ENCODE measurements at places on chromosomes 4 and X.
A peak's percentile ranks its signal among the peaks of the same experiment; 100 is the strongest.

DNA sequence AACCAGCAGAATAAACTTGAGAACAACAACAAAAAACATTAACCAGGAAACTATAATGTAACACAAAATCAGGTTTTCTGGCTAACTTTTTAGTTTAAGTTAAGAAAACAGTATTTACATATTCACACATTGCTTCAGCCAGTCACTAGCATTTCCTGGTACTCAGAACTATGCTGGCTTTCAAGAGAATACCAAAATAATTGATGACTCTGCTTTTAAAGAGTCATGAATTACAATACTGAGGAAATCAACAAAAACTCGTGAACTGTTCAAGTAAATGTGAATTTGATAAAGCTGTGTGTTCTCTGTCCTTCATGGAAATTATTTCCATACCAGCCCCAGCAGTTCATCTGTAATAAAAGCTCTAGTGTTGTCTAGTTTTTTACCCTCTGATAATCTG is 27.4 kb downstream of the PRSS12 start:
- no peak for DNase-seq

- peak; percentile 49 for DNase-seq
These were observed 180.6 kb upstream of the MAP3K15 start for GRCh38 chrX:19695884-19696283.

GRCh38 chr4:140005699-140006098 is 148.3 kb downstream of the MAML3 start:
- peak; percentile 60 for DNase-seq

- DNase-seq: no peak
These were observed 44.4 kb downstream of the LRBA start for GRCh38 chr4:150970685-150971151.

DNA sequence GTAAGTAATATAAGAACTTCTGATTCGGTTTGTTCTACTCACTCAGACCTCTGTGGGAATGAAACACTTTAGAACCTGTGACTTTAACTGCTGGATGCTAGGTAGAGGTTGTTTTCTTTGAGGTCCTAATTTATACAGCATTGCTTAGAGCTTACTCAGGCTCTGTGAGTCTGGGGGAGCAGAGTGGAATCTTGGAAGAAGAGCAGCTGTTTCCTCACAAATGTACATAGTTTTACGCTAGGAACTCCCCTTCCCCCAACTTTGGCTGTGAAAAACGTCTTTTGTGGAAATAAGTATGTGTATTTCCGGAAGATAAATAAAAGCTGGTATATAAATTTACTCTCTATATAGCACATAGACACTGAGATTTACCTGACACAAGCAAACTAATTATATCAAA is 141.4 kb downstream of the NAA11 start:
- DNase-seq: no peak

DNA sequence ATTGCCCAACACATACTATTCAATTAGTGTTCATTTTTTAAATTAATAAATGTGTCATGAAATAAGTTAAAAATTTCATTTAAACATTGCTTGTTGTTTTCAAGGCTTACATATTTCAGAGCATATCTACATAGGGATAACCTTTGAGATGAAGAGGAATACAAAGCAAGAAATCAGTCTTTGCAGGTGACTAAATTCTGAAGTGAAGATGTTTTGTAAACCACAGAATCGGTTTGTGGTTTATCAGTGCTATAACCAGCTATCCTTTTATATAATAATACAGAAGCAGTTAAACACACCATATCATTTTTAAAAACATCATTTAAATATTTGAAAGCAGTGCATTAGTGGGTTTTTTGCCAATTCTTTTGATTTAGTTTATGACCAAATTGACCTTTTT is 26.9 kb downstream of the FAM241A start:
- no peak for DNase-seq

DNA sequence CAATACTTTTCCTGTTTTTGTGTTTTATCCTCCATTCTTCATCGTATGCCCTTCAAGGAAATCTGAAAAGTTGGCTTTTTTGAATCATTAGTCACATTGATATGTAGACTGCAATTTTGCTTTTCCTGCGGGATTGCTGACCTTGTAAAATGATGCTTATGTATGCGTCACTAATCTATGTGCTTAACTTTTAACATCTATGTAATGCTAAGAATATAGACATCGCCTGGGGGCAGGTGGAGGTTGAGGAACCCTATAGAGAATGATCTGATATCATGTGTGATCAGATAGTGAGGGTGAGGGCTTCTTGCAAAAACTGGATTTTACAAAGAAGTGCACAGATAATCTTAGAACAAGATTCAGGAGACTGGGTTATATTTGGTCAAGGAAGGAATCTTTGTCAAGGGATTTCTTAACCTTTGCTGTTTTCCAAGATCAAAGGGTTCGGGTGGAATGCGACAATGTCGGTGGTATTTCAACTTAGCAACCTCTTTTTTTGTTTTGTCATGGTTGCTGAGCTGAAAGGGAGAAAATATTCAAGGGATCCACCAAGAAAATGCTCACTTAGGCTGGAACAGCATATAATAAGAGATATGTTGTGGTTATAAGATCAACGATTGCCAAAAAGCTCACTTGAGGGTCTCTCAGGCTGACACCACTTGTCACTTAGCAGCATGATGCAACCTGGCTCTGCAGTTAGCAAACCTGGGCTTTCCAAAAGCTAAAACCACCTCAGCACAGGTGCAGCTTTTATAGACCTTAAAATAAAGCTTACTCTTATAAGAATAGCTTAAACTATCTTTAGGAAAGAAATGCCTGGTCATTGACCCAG is 70.6 kb upstream of the PUDP start:
- peak; percentile 54 for DNase-seq

- no peak for DNase-seq
These were observed 91.3 kb upstream of the MAGEC2 start for GRCh38 chrX:142296421-142296820.

- no peak for DNase-seq
These were observed 317.7 kb downstream of the INPP4B start for GRCh38 chr4:142528433-142528832.

DNA sequence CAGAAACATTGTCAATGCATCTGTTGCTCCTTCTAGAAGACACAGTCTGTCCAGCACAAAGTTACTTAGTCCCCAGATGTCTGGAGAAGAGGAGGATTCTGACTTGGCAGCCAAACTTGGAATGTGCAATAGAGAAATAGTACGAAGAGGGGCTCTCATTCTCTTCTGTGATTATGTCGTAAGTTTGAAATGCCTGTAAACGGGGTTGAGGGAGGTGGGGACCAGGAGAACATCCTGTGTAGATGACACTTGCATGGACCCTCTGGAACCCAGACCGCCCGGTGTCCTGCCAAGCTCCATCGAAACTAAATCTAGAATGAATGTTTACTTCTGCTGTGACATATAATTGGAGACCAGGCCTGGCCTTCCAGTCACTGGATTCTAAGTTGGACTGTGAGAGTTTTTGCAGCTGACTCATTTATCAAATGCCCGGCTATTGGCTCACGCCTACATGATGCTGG is 45.0 kb upstream of the MSANTD1 start:
- no peak for DNase-seq

DNA sequence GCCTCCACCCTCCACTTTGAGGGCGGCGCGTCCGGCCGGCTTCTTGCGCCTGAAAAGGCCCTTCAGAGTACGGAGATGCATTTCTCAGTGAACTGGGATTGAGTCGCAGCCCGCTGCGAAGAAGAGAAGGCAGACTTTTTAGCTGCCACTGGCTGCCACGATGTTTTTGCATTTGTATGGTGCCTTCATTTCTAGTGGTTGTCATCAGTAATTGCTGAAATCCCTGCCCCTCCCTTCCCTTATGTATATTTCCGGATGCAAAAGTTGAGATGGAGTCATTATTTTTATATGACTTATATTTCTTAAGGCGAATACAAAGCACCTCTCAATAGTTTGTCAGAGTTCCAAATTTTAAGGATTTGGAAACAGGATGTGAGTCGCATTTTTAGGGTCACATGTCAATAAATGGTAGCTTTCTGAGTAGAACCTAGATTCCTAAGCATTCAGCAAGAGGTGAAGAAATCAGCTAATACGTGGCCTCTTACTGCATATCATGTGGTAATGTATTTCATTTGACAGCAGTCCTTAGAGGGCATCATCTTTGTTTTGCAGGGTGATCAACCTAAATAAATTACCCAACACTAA is 658 bp downstream of the ATP6AP2 start:
- peak; percentile 57 for DNase-seq

GRCh38 chrX:49725923-49726904 is 30.4 kb upstream of the PAGE1 start:
- no peak for DNase-seq

DNA sequence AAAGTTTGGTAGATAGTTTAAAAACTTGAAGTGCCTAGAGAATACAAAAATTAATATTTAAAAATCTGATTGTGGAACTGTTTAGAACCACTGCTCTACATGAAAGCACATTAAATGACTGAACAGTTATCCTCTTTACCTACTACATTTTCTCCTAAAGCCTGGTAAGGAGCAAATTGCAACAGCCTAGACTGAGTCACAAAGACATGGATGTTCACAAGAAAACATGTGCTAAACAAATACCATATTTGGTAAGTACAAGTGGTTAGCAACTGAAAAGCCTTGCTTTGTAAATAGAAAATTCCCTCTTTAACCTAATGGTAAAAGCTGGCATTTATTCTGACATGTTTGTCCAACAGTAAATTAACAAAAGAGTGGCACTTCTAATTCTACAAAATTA is 203.1 kb downstream of the FBXO8 start:
- DNase-seq: no peak

DNA sequence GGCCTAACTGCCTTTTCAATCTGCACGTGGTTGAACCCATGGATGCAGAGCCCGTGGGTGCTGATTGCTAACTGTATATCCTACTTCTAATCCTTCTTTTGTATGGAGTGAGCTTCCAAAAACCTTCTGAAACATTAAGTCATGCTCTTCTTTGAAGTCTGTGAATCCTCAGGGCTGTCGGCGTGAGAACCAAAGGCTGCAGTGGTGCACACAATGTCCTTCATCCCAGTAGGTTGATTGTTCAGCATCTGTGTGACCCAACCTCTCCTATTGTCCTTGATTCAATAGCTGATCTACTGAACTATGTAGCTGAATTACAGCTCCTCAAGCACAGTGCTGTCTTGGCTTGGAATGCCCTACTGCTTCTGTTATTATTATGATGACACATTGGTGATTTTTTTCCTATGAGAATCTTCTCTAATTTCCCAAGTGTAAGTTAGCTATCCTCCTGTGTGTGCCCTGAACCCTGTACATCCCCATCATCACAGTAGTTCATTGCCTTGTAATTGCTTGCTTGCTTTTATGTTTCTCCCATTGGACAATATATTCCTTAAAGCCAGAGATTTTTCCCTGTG is 294.6 kb downstream of the TRIML1 start:
- DNase-seq: no peak

- DNase-seq: no peak
These were observed 55.0 kb upstream of the AP1S2 start for GRCh38 chrX:15909605-15910004.

DNA sequence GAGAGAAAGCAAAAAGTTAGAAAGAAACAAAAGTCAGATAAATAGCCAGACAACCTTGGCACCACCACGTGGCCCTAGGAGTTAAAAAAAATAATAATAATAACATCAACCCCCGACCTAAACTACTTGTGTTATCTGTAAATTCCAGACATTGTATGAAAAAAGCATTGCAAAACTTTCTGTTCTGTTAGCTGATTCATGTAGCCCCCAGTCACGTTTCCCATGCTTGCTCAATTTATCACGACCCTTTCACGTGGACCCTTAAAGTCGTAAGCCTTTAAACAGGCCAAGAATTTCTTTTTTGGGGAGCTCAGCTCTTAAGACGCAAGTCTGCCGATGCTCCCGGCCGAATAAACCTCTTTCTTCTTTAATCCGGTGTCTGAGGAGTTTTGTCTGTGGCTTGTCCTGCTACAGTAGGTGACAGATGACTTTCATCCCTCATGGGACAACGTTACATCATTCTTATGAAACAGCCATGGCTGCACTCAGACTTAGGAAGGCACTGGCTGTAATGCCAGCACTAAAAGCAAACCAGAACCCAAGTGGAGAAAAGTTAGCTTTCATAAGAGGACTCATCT is 520 bp downstream of the ACOX3 start:
- peak; percentile 85 for DNase-seq

DNA sequence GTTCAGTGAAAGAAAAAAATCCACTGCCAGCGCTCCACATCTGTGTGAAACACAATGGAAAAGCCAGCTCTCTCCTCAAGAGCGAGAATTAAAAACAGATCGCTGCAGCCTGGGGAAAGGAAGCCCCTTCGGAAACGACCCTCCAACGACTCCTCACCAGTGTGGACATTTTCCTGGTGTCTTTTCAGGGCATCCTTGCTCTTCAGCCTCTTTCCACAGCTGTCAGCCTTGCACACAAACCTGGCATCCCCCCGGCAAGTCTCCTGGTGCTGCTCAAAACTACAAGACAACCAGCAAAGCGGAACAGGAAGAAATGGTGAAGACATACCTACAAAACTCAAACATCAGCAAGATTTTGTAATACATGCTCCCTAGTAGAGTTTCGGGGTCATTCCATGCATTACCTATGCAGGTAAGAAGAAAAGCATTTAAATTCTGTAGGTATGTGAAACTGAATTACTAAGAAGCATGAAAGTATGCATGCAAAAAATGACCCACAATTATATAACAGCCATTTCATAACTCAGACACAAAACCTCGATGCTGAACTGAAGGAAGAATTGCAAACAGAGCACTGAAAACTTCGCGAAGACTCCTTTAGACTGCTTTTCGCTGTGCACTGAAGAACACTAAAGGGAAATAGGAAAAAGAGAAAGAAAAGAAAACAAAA is 106.1 kb downstream of the PRDM5 start:
- DNase-seq: no peak

GRCh38 chrX:101220662-101221260 is 1.2 kb downstream of the DRP2 start:
- DNase-seq: no peak

GRCh38 chr4:24754571-24754970 is 40.8 kb upstream of the SOD3 start:
- DNase-seq: no peak

GRCh38 chr4:10087152-10087791 is 29.3 kb downstream of the WDR1 start:
- no peak for DNase-seq

DNA sequence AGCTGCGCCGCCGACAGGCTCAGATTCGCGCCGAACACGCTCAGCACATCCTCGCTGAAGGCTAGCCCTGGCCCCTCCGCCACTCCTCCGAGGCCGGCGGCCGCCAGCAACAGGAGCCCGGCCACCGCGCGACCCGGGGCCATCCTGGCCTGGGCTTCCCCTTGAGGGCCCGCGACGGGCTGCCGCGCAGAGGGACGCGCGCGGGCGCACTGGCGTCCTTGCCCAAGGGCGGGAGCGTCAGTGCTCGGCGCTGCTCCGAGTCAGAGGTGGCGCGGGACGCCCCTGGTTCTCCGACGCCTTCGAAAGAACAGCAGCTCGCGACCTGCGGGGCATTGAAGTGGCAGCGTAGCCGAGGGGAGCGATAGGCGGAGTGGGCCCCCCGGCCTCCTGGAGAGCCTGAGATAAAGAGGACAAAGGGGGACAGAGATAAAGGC is 745 bp downstream of the SLC39A8 start:
- DNase-seq: peak; percentile 89

DNA sequence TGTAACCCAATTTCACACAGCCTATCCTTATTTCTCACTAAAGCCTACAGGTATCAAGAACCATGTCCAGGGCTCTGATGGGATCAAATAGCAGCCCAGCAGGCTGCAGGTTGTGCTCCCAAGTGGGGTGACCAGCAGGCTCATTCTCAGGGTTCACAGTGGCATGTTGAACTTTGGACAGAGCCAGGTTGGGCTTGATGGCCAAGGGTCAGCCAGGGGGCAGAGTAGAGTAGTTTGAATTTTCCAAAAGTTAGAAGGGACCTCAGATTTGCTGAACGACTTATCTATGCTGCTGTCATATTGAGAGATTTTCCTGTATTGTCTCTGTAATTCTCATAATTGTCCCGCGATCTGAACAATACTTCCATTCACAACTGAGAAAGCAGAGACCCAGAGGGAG is 310.8 kb upstream of the BOD1L1 start:
- DNase-seq: no peak
